HCT116 (cell line): ENCODE measurements at places on chromosomes 2 and 18.

DNA sequence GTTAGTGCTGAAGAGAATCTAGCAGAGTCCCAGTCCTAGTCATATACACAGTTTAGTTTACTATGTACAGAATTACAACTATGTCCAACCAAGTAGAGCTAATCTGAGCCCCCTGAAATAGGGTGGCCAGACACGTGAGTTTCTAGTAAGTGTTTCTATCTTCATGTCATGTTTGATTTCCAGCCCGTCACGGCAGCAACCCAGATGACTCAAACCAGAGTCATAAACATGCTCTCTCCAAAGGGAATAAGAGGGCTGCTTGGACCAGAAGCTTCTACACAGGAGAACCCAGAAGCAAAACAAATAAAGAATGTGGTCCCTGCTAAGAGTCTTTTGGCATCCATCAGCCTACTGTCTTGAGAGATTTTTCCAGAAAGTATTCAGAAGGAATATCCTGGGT, 64.9 kb upstream of the WIPF1 start:
- H3K4me1 ChIP-seq, result no peaks in the 10 kb centered on the region
- H3K36me3 ChIP-seq, result no peaks in the 10 kb centered on the region

GRCh38 chr2:156818221-156818620, 382.0 kb downstream of the GPD2 start:
- H3K4me3 ChIP-seq, result no peak overlapping the region
- DNase-seq, result no peak
- no peaks in the 10 kb centered on the region for H3K27me3 ChIP-seq
- no peaks in the 10 kb centered on the region for H3K36me3 ChIP-seq

DNA sequence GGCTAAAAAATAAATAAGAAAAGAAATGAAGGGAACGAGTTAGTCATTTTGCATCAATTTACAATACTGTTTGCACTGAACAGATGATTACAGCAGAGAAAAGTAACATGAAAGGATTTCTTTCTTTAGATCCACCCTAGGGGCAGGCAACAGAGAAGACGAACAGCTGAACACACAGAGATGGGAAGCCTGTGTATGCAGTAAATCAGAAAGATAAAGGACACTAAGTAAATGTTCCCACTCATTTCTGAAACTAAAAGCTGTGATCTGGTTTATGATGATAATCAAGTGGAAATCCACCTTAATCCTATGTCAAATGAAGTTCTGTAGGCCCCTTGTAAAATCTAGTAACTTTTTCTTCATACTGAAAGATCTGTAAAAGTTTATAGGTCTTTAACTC, 54.2 kb downstream of the AKAIN1 start:
- H3K36me3 ChIP-seq, result no peaks in the 10 kb centered on the region
- no peaks in the 10 kb centered on the region for H3K27me3 ChIP-seq
- H3K27ac ChIP-seq, result no peak overlapping the region
- DNase-seq, result no peak

DNA sequence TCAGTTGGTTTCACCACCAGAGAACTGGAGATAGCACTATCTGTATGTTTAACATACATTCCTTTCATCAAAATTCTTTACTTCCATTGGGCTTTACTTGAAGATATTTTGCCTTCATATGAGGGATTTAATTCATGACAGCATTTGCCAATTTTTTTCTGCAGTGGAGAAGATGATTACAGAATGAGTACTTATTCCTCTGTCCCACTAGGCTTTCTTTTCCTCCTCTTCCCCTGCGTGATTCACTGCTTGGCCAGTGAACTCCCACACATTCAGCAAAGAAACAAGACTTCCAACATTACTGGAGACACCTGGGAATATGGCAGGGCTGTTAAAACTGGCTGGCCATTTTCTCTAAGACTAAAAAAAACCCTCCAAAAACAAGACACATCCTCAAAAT, 425.8 kb upstream of the KCNH7 start:
- no peak for DNase-seq
- H3K4me3 ChIP-seq, result no peak overlapping the region
- no peaks in the 10 kb centered on the region for H3K36me3 ChIP-seq
- no peak overlapping the region for H3K27ac ChIP-seq
- H3K4me1 ChIP-seq, result no peaks in the 10 kb centered on the region
- H3K27me3 ChIP-seq, result peaks cover 14% of the 10 kb centered on the region

DNA sequence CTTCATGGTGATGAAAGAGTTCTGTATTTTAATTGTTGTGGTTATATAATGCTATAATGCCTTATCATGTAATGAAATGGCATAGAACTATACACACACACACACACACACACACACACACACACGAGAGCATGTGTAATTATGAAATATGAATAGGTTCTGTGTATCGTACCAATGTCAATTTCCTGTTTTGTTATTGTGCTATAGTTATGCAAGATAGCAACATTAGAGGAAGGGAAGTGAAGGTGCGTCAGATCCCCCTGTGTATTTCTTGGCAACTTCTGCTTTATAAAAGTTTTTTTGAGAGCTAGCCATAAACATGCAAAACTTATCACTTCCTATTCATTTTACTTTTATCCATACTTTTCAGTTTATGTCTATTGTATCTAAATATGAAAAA, 60.7 kb upstream of the ARHGAP15 start:
- H3K4me1 ChIP-seq, result no peaks in the 10 kb centered on the region
- H3K27ac ChIP-seq, result no peak overlapping the region
- H3K36me3 ChIP-seq, result no peaks in the 10 kb centered on the region
- H3K27me3 ChIP-seq, result no peaks in the 10 kb centered on the region
- H3K4me3 ChIP-seq, result no peak overlapping the region

DNA sequence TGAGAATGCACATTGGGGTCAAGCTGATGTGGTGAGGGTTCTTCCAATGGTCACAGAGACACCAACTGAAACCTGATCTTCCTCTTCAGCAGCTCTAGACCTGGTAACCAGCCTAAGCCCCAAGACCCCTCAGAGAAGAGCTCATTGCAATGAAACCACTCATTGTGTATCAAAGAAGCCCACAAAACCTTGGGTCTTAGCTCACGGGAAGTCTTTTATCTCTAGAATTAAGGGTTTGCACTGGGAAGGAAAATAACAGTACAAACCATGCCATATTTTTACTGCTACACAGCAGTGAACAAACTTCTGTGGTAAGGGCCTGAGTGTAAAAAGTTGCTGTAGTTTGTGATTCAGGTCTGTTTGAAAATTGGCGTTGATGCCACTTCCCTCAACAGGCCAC, 8.6 kb upstream of the UBXN4 start:
- no peaks in the 10 kb centered on the region for H3K27me3 ChIP-seq
- no peak overlapping the region for H3K27ac ChIP-seq

GRCh38 chr18:61738488-61738887, 154.3 kb downstream of the RNF152 start:
- peaks cover 23% of the 10 kb centered on the region for H3K27me3 ChIP-seq
- no peaks in the 10 kb centered on the region for H3K36me3 ChIP-seq
- no peak overlapping the region for H3K4me3 ChIP-seq
- H3K4me1 ChIP-seq, result no peaks in the 10 kb centered on the region
- no peak for DNase-seq
- no peak overlapping the region for H3K27ac ChIP-seq

DNA sequence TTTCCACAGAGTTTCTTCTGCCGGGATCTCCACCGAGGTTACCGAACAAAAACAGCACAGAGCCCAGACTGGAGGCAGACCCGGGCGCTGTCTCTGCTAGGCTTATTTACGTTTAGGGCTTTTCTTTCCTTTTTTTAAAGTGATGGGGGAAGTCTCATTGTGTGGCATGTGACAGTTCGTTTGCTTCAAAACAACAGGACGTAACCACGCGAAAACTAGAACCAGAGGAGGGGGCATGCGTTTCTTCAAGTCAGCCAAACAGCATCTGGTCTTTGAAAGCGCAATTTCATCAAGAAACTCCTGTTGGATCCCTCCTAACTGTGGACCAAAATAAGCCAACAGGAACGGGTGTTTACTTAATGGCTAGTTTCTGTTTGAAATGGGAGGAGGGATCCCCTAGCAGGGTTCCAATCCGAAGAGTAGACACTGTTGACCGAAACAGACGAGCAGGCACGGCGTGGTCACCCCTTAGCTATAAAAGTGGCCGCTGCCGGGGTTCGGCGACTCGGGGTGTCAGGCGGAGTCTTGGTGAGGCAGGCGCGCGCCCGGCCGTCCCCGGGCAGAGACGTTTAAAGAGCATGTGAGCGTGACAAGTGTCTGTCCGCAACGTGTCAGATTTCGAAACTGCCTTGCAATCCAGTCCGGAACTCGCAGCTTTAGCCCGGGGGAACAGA, 997 bp upstream of the TGIF1 start:
- H3K27ac ChIP-seq, result peak overlapping the region; percentile 90
- H3K4me3 ChIP-seq, result peak overlapping the region; percentile 85
- DNase-seq, result peak; percentile 70
